ENCODE measurements at places on chromosomes 5 and 9. TPM values are rescaled to one million over a fixed set of nuclear protein-coding genes. Genes with fewer than 3 reads are reported as not detected.

IFNB1 gene
- 0.20 TPM for polyA plus RNA-seq

HSPB3 gene
- 1.2 TPM for polyA plus RNA-seq

NUTM2F gene
- not detected for polyA plus RNA-seq

C9 gene
- polyA plus RNA-seq, result 0.06 TPM

GDF9 gene
- polyA plus RNA-seq, result 0.22 TPM

DNA sequence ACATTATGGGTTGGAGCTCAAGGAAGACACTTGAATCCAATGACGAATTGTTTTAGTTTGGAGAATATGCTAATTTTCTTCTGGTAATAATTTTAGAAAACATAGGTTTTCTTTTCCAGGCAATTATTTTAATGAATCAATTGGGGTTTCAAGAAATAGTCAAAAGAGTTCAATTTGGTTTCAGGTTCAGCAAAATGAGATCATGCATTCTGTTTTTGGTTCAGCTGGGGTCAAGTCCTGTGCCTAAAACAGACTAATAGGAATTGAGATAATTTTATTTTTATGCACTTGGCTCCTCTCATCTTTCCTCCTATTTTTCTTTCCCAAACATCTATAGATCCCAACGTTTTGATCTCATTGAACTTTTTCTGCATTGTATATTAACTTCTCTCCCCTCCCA, 596.8 kb downstream of the RAB3C start:
- no peak for DNase-seq

DNA sequence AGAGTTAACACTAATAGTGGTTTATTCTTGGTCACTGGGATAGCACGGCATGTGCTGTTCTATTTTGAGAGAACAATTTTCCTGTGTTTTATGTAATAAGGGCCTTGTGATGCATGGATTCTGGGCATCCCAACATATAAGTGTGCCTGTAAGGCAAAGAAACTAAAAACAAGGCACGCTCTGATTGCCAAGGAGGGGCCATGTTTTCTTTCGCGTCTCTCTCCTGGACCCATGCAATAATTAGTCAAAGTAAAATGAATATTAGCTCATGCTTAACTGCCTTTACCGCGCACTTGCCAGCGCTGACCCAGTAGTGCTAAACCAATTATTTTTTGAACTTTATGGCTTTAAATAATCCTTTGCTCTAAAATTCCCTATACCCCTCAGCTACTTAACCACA, 140.9 kb downstream of the PSAT1 start:
- no peak for DNase-seq

DNA sequence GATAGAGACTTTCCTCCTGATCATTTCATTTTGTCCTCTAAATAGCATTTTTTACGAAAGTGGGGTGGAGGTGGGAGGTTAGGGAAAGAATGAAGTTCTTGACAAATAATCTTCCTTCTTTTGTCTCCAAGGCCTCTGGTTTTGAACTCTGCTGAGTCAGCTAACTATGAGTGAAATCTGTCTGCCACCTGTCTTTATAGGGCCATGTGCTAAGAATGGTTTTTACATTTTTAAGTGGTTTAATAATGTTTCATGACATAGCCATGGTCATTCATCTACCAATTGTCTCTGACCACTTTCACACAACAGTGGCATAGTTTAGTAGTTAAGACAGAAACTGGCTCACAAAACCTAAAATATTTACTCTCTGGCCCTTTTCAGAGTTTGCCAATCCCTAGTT, 7.6 kb downstream of the MAN2A1 start:
- no peak for DNase-seq

DNA sequence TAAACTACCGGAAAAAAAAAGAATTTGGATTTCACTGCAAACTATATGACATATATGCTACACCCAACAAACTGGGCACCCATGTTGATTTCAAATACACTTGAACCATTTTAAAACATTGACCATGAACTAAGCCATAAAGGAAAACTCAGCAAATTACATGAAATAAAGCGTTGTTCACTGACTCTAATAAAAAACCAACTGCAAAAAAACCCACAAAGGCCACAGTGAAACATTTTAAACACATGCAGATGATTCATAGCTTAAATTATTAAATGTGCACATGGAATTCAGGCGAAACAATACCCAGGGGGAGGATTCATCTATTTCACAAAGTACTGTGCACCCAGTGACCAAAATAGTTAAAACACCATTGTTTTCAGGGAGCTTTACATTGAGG, 33.3 kb downstream of the MTRR start:
- no peak for DNase-seq

DNA sequence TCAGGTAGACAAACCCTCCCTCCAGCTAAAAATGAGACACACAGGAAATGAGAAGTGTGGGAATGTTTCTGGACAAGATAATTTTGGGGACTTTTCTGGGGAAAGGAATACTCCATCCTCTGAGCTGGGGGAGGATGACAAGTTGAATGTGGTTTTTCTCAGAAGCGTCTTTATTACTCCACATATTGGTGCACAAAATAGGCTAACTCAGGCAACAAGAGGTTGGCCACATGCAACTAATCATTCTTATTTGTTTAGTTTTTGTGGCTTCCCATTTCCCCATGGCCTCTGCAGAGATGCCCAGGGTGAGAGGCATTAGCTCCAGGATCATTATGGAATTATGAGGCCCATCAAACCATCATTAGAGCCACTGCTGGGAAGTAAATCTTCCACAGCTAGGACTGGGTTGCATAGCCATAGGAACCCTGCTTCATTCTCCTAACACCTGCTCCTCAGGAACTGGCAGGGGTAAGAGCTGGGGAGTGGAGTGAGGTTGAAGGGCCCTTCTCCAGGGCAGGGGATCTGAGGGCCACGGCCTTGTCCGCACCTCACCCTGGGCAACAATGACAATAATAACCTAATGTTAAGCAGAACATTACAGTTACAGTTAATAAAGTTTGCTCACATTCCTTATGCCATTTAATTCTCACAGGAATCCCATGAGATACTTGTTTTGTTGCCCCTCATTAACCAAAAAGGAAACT, 9.3 kb upstream of the SIL1 start:
- DNase-seq, result no peak

GRCh38 chr5:135476615-135477581, 24.7 kb upstream of the TIFAB start:
- no peak for DNase-seq

DNA sequence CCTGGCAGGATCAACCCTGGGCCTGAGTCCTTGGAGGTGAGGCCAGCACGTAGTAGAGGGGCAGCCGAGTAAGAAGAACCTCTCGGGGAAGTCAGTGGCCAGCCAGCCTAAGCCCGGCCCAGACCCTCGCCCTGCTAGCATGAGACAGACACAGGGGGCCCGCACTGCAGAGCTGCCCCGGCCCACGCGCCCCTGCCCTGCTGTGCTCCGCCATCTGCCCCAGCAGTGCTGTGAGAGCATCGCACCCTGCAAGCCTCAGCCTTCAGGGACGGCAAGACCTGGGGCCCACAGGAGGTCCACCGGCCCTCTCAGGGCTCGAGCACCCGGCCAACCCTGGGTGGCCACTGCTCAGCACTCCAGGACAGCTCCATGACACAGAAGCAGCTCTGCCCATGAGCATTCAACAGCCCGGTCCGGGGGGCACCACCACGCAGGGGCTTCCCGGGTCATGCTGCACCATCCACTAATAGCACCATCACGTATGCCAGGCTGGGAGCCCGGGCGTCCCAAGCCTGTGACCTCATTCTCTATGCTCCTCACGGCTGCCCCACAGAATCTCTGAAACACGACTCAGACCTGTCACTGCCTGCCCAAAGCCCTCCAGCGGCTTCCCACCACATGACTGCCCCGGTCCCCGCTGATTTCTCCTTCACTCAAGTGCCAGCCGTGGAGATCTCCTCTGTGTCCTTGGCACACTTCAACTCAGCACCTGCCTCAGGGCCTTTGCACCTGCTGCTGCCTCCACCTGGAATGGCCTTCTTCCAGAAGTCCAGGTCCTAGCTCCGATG, 38.1 kb downstream of the ADAMTS2 start:
- peak; percentile 60 for DNase-seq

DNA sequence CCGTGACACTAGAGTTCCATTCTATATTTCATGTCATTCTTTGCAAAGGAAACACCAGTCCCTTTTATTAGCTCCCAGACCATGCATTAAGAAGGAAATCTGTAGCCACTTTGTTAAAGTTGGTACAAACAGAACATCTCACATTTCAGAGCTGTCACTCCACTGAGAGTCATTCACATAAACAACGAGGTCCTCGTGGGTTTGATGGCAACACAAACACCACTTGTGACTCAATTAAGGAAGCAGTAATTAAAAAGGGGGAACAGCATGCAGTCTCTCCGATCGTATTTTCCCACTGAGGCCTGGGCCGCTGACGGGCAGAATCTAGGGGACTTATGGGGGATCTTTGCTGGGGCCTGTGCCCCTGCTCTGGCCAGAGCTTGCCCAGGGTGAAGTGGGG, 94.2 kb upstream of the ZNF618 start:
- no peak for DNase-seq

- DNase-seq, result peak; percentile 66
These were observed 90.3 kb downstream of the FBXO38 start for GRCh38 chr5:148474025-148474511.

- no peak for DNase-seq
These were observed 28.5 kb downstream of the KCNMB1 start for GRCh38 chr5:170360709-170361108.

DNA sequence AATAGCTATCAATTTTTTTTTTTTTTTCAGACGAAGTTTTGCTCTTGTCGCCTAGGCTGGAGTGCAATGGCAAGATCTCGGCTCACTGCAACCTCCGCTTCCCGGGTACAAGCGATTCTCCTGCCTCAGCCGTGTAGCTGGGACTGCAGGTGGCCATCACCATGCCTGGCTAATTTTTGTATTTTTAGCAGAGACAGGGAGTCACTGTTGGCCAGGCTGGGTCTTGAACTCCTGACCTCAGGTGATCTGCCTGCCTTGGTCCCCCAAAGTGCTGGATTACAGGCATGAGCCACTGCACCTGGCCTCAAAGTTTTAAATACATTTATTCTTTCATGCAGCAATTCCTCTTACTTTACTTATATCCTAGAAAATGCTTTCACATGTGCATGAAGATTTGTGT, 17.6 kb downstream of the TRIM14 start:
- DNase-seq, result no peak

DNA sequence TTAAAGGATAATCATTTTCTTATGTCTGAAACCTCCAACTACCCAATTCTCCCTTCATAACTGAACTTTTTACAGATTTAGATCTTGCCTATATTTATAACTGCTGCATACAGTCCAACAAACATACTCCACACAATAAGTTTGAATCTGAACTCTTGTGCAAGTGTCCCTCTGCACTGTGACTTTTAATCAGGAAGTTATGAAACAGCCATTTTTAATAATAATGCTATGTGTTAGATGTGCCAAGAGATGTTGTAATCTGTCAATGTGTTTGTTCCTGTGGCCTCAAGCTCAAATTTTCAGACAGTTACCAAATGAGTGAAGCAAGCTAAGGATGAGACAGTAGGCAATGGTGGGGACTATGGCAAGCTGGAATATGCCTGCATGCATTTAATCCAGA, 57.6 kb upstream of the MTAP start:
- DNase-seq, result no peak

GRCh38 chr9:94212091-94212490, 47.0 kb upstream of the ZNF169 start:
- no peak for DNase-seq

DNA sequence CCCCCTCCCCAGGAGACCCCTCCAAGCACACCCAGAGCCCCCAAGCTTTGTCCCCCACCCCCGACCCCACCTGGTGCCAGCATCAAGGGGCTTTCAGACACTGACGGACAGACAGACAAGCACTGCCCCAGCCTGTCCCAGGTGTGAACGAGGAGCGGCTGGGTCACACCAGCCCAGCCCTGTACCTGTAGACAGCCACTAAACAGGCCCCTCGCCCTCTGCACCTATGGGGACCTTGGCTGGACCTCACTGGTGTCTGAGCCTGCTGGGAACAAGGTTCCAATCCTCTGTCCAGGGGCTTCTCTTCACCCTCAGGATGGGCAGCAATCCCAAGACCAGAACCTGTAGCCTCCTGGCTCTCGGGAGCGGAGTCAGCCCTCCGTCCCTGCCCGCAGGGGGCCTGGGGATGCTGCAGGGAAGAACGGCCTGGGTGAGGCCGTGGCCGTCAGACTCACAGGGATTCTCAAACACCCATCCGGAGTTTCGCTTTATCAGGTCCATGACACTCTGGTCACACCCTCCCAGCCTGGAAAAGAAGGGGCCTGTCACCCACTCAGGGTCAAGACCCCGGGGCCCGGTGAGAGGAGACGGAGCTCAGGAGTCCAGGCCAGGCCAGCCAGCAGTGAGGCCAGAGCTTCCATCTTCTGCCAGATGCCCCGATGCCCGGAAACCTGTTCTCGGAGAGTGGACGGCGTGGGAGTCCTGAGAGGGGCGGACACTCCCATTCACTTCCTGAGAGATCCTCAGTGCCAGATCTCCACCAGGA, 2.8 kb downstream of the LCN6 start:
- no peak for DNase-seq

DNA sequence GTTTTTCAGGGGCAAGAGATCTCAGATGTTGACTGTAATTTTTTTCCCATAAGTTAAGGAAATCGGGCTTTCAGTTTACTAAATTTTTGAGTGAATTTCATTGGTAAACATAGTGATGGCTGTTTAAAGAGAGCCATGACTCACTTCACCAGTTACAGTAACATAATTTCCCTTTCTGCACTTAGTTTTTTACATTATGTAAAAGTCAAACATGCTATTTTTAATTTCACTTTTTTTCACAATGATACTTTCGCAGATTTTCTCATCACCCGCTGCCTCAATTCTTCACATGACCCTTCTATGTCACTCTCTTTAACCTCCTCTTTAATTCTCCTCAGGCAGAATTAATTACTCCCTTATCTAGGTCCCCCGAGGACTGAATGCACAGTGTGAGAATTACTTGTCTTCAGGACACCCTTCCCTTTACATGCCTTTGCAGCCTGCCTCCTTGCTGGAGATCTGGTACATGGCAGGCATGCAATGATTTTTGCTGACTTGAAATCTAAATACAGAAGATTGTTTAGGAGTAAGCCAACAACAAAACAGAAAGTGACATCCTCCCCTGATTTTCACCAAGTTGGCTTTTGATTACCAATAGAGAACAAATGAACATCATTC, 217.5 kb upstream of the S1PR3 start:
- no peak for DNase-seq

DNA sequence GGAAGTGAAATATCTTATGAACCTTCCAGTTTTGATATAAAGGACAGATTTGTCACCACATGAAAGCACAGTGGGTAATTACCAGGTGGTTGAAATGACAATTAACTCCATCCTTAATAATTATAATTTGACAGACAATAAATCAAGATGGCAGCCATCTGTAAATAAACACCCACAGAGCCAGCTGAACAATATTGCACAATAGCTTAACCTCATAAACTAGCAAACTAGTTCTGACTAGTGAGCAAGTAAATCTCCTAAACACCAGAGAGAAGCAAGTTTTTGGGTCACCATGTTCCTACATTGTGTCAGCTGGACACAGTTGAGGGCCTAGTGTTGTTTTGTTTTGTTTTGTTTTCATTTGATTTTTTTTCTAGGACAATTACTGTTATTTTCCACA, 577.4 kb downstream of the ACTL7B start:
- DNase-seq, result no peak
